Effector memory CD4-positive, alpha-beta T cell (primary cell): ENCODE measurements at places on chromosomes 5 and 9.

DNA sequence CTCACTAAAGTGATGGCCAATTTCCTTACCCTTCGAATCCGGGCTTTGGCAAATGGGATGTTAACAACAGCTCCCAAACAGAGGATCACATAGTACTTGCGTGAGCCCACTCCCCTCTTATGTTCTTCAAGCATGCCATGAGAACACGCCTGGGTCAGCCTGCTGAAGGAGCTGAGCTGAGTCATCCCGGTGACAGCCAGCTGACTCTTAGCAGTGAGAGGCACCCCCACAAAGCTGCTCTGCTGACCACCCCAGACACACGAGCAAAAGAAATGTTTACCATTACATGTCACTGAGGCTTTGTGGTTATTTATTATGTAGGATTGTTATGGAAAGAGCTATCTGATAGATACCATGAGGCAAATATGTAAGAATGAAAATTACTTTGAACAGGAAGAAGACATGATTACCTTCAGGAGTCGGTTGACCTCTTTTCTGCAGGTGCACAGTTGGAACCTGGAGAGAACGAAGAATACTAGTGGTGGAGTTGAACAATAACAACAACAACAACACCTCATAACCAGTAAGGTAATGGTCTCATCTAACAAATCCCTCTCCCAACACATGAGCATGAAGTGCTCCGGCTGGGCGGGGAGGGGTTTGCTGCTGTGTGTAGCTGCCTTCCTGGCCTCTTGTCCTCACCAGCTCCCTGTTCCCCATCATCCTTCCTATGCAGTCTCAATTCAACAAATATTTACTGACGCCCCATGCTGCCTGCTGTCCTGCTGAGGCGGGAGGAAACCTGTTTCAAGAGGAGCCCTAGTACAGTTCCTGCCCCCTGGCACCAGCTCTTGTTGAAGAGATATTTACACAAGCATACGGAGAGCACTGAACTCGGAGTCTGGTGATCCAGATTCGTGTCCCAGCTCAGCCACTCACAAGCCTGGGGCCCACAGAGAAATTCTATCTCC is 69.4 kb upstream of the LHFPL2 start:
- no peak for DNase-seq

- no peak for DNase-seq
Observed at GRCh38 chr5:135189024-135189423, 155.0 kb upstream of the PITX1 start.

DNA sequence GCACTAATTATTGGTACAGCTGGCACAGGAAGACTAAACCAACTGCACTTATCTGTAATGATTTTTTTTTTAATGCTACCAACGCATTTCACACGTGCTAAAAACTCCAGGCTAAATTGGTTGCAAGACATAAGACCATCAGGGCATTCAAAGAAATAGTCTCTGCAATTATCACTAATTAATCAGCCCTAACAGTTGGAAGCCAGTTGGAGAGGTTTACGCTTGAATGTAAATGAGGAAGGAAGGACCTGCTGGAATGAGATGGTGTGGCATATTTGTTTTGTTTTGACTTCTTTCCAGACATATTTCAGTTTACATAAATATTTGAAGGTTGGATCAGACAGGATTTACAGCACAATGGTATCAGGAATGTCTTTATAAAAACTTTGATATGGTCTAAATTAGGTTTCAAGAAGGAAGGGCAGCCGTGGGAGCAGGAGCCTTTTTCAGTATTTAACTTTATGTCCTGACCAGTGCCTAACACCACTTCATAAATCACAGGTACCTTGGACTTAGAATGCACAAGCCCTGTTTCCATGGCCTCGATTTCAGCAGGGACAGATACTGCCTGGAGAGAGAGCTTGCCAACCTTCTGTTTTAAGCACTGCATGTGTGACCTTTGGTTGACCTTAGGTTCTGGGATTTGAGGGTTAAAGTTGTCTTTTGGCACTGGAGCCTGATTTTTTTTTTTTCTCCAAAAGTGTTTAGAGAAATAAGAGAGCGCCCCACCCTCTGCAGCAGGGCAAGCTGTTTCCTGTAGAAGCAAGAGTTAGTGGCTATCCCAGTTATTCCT is 199.8 kb upstream of the MAP3K1 start:
- no peak for DNase-seq

DNA sequence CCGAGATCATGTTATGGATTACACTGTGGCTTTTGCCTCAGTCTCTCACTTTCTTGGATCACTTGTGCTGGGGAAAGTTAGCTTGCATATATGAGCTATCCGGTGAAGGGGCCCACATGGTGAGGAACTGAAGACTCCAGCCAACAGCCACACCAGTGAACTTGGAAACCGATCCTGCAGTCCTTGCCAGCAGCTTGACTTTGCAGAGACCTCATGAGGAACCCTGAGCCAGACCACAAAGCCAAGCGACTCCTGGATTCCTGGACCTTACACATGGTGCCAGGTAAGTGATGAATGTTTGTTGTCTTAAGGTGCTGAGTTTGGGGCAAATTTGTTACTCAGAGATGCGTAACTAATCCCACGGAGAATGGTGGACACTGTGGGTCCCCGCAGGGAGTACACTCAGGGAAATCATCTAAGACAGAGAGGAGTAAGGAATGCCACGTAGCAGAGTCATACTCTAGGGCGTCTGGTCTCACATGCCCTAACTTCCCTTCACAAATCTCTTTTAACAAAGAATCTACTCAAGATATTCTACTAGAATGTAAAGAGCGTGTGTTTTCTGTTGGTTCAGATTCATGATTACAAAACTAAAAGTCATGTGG is 76.5 kb upstream of the PJA2 start:
- no peak for DNase-seq

DNA sequence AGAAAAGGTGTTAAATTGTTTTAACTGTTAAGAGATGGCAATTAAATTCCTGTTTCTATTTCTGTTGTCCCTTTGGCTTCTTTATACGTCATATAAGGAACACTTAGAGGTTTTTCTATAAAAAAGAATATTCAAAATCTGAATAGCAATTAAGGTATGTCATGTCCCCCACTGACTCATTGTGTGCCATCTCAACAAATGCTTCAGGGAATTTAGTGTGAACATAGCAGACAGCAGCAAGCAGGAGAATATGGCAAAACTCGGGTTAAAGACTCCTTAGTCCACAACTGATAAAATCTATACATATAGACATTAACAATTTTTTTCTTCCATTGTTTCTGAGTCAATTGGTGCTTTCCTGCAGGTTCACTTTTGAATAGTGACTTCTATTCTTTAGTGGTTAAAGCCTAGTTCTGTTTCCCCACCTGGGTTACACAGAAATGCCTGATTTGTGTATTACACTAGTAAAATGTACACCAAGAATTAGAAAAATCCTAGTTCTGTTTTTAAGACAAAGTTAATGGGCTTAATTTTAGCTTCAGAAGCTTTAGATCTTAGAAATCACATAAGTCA is 17.9 kb upstream of the RPS23 start:
- no peak for DNase-seq

GRCh38 chr5:68170826-68171558 is 44.6 kb upstream of the PIK3R1 start:
- no peak for DNase-seq

- DNase-seq = no peak
Observed at GRCh38 chr5:96197347-96197746, 235.7 kb upstream of the ELL2 start.

DNA sequence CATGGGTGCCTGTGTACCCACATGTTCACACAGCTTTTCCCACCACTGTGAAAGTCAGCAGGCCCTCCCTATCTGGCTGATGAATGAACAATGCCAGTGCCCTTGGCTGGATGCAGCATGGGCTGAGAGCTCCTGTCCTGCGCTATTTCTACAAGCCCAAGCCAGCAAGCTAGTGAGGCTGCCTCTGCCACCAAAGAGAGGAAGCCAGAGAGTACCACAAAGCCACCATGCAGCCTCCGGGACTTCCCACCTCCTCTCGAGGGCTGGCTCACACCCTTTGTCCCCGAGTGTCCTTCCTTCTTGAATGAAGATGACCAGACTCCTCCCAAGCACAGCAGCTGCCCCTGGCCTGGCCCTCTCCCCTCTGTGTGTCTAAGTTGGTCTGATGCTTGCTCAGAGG is 76.5 kb downstream of the SH3PXD2B start:
- no peak for DNase-seq

DNA sequence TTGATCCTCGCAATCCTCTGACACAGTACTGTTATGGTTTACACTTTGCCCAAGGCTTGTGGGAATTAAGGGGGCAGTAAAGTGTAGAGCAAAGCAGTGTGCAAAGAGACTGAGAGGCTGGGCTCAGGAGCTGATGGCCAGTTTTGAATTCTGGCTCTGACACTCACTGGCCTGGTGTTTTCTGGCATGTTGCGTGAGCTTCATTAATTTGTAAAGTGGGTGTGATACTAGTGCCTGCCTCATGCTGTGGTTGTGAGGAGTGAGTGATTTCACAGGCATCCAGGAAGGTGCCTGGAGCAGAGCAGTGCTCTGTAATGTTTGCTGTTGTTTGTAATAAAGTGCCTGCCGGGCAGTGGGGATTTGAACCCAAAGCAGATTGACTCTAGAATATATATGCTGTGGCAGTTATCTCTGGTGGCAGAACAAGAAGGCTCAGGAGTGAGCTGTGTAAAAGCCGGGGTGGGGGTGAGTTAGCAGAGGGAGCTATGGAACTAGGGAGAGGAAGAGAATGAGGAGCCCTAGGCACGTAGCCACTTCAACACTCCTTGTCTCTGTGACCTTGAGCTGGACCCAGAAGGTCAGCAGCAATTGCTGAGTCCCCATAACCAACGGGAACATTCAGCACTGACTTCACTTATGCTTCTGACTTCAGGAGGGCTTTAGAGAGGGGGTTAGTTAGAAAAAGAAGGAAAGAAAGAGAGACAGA is 108.5 kb downstream of the DOCK2 start:
- no peak for DNase-seq

- DNase-seq = no peak
Observed at GRCh38 chr5:75469017-75469416, 42.4 kb downstream of the CERT1 start.

DNA sequence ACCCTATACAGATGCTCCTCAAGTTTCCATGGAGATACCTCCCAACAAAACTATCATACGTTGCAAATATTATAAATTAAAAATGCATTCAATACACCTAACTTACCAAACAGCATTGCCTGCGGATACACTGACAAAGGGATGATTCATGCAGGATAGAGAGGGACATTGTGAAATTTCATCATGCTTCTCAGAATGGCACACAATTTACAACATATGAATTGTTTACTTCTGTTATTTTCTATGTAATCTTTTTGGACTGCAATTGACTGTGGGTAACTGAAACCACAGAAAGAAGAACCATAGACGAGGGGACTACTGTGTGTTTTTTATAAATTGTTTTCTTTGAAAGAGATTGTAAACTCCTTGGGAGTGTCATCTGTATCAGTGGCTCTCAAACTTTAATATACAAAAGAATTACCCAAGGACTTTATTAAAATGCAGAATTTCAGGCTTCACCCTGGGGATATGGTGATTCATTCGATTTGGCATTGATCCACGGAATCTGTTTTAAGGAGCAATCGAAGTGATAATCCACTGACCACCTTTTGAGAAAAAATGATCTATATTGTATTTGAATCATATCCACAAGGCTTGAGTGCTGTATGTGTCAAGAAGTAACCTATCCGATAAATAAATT is 146.4 kb downstream of the SGCD start:
- DNase-seq = no peak

- DNase-seq = no peak
Observed at GRCh38 chr5:127834094-127834531, 130.9 kb downstream of the CCDC192 start.

- DNase-seq = no peak
Observed at GRCh38 chr5:178289438-178289837, 56.8 kb upstream of the PHYKPL start.

DNA sequence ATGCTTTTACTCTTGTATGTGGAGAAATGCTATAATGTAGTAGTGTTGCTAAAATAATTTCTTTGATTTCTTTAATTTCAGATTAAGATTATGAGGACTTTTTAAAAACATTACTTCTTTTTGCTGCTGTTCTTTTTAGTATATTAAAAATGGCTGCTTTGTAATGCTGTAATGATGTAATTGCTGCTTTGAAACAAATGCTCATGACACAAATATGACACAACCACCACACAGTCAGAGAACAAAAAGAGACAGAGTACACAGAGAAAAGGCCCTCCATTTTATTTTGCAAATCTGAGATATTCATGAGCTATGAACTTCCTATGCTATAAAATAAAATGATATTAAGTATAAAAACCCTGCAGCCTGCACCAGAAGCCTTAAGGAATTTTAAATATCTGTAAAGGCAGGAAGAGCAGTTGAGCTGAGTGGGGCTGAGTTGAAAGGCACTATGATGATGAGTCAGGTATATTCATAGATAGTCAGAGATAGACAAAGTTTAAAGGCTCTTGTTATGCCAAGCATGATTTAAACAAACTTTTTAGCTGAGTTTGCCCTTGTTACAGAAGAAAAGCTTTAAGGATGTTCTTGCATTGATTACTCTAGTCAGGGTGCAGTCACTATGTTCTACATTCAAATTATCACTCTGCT is 5.1 kb upstream of the POU5F2 start:
- no peak for DNase-seq

GRCh38 chr5:127187706-127188105 is 102.9 kb upstream of the MEGF10 start:
- no peak for DNase-seq

DNA sequence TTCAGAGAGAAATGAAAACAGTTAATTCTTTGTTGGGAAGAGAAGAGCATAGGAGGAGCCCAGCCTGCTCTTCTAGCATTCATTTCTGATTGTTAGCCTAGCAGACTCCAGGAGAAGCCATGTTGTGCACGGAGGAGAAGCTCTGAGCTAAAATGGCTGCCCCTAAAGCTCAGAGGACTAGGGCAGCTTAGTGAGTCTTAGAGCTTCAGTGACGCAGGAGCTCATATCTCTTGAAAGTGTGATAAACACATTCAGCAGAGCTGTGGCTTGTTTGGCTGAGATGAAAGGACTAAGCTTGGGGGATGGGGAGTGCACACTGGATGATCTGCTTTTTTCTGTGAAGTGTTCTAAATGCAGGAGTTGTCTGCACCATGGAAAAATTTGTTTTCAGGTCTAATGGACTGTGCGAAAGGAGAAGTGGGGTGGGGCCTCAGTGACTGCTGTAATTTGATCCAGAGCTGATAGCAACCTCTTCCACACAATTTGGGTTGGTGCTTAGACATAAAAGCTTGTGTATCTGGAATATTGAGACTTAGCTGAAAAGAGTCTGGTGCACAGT is 58.5 kb downstream of the ZNF462 start:
- DNase-seq = no peak

- DNase-seq = no peak
Observed at GRCh38 chr5:116498503-116499048, 76.0 kb downstream of the SEMA6A start.

GRCh38 chr9:115039516-115040120 is 78.3 kb downstream of the TNC start:
- no peak for DNase-seq
